Spinal cord (tissue), 10 donors: ENCODE measurements at places on chromosomes 5 and 9.

- no peak for DNase-seq
Observed at GRCh38 chr9:83505282-83505681, 32.9 kb downstream of the FRMD3 start.

- peak; percentile 27 for DNase-seq
Observed at GRCh38 chr5:125559296-125559695, 812.9 kb upstream of the ZNF608 start.

DNA sequence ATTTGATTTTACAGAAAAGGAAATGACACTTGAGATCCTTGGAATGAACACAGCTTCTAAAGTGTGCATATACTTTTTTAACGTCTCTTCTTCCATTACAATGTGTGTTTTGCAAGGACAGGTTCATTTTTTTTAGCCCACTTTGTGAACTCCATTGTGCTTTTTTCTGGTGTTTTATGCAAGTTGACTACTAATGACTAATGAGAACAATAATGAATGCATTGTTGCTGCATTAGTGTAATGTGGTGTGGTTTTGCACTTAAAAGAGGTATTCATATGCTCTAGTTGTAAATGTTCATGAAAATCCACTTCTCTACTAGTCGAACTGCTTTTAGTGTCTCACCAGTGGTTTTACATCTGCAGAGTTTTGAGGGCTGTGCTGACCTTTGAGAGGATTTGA lies 93.6 kb downstream of the UHRF2 start:
- DNase-seq, result no peak

DNA sequence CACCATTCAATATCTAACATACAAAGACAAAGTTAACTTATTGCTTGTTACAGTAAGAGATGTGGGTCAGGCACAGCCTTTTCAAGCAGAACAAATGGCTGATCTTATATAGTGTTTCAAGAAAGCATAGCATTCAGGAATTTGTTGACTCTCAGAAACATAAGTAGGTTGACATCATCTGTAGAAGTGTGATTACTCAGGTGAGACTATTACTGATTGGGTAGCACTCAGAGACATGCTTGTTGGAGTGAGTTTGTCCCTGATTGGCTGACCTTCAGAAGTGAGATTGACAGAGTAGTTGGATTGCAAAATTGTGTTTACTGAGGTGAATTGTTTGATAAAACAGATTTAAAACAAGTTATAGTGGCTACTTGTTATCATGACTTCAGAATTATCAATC lies 30.7 kb upstream of the TNPO1 start:
- DNase-seq, result no peak

- DNase-seq, result no peak
Observed at GRCh38 chr5:90557871-90558270, 726 bp upstream of the ADGRV1 start.

- DNase-seq, result no peak
Observed at GRCh38 chr9:124074746-124075145, 63.2 kb downstream of the LHX2 start.

- no peak for DNase-seq
Observed at GRCh38 chr9:107036367-107036766, 173.4 kb downstream of the ZNF462 start.
